Activated CD4-positive, alpha-beta T cell treated with anti-CD3 and anti-CD28 coated beads for 24 hours (primary cell): ENCODE measurements at places on chromosomes 5 and 9.

DNA sequence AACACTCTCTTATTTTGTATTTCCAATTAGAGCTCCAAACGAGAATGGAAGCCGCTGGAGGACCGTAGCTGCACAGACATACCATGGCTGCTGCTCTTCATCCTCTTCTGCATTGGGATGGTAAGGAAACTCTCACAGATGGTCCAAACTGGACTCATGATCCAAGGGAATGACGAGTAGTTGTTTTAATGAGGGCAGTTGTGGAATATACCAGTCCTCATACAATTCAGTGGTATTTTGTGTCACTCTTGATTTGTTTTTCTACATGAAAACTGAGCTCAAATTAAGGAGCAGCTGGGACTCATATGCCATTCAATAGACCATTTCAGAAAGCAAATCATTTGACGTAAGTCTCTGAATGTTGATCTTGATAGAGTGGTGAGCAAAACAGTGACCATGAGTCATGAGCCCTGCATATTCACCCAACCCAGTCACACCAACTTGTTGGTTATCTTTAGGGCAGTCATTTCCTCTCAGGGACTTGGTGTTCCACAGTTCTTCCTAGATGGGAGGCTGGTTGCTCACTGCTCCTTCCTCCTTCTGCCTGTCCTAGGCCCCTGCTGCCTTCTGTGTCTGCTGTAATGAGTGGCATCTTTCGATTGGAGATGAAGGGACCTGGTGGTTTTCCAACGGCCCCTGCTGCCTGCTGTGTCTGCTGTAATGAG, 54.9 kb downstream of the SLC44A1 start:
- no peak for DNase-seq

DNA sequence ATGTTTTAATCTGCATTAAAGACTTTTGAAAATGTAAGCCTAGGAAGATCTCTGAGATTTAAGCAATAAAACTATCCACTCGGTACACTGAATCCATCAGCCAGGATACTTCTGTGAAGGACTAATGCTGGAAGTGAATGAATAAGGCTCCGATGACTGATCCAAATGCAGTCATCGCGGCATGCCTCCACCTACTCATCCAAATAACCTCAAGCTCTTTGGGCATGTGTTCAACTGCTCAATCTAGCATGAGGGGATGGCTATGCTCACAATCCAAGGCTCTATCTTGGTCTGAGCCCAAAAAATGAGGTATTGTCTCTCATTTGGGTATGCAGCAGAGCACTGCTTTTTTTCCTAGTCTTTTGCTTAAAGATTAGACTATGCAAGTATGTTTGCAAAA, 19.2 kb downstream of the MARCHF3 start:
- DNase-seq: no peak

DNA sequence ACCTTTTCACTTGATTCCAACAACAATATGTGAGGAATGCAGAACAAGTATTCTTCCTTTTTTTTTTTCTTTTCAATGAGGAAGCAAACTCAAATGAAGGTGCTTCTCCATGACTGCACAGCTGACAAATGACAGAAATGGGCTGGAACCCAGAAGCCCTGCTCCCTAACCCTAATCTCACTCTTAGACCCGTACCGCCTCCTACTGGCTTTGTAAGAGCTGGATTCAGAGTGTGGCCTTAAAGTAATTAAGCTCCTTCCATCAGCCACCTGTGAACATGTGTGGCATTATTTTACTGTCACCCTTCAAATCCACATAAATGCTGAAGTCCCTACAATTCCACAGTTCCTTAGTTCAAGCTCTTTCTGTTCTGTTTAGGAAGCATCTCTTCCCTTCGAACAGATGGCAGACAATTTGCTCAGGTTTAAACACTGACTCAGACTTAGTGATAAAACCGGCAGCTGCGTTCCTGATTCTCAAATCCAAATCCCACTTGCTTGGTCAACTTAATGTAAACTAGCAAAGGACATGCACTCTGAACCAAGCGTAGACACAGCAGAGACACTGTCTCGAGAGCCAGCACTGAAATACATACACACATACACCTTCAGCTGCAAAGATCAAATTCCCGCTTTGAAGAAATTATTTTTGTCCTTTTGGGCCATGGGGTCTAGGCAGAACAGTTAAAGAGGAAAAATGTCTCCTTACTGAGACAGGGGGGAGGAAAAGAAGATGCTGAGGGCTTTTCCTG, 316.7 kb upstream of the TLE4 start:
- no peak for DNase-seq

GRCh38 chr5:172437445-172438318, 16.6 kb downstream of the SH3PXD2B start:
- DNase-seq: no peak

DNA sequence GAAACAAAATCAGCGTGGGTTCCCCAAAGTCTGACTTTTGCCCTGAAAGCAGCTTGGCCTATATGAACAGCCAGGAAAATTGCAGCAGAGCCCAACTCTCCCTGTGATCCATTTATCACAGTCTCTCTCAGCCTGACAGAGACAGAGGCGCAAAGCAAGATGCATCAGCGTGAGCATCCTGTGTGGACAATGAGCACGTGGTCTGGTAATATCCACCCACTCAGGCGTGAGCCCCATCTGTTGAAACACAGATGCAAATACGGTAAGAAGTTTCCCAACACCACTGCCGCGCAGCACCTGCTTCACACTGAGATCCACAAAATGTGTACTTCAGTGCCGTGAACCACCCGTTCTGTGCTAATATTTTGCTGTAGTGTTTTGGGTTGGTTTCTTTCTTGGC, 114.6 kb downstream of the MRPL36 start:
- no peak for DNase-seq

DNA sequence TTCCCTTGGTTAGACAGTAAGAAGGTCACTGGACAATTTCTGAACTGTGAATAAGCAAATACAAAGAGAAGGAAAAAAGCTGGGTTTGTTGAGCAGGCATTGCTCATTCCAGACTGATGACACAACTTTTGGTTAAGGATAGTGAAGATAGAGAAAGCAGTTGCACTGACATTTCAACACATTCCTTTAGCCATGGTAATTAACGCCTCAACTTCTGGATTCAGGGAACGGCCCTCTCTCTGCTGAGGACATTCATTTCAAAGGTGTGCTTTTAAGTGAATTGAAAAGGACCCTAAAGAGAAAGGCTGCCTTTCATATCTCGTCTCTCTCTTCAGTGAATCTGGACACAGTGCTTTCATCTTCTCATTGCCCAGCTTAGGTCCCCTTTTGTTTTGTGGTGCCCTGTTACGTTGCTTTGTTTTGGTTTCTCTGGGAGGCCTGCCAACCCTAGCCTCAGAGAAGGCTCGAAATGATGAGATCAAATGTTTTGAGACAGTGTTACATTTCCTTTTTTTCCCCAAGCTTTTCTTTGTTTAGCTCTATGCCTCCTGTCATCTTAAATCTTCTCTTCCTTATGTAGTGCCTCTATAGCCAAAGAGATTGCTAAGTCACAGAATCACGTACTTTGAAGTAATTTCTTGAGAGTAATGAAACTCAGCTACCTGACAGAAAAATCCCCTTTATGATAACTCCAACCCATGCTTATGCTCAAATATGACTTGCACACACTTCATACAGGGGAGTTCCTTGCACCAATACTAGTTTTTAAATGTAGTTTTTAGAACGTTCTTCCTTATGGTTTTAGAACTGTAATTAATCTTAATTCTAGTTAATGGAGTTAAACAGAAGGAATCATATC, 94.4 kb upstream of the IFNE start:
- DNase-seq: no peak

DNA sequence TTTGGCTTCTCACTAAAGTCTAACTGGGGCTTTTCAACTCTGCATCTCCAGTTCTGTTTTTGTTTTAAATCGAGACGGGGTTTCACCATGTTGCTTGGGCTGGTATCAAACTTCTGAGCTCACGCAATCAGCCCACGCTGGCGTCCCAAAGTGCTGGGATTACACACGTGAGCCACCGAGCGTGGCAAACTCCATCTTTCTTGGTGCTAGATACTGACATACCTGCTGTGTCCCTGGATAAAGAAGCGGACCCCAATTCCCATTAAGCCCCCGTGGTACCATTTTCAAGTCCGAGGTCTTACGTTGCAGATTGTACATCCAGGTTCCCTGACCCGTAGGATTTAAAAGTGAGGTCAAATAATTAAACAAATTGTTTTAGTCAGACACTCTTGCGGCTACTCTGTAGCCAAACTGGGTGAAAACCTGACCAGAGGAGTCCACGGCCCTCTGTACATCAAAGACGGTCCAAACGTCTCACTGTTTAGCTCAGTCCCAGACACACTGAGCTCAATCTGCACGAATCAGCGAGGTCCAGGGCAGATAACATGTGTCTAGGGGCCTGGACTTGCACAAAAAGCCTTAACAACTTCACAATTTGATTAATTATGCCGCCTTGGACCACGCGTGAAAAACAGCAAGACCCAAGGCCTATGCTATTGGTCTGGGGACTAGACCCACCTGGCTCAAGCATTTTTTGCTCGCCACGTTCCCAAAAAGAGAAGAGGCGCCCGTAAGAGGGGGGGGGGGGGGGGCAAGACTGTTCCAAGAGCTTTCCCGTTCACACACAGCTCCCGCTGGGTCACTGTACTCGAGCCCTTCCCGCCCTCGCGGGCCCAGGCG, 727 bp upstream of the DNAJA1 start:
- DNase-seq: no peak

- DNase-seq: no peak
Measured at GRCh38 chr5:126124706-126125345, 298.4 kb upstream of the GRAMD2B start.

DNA sequence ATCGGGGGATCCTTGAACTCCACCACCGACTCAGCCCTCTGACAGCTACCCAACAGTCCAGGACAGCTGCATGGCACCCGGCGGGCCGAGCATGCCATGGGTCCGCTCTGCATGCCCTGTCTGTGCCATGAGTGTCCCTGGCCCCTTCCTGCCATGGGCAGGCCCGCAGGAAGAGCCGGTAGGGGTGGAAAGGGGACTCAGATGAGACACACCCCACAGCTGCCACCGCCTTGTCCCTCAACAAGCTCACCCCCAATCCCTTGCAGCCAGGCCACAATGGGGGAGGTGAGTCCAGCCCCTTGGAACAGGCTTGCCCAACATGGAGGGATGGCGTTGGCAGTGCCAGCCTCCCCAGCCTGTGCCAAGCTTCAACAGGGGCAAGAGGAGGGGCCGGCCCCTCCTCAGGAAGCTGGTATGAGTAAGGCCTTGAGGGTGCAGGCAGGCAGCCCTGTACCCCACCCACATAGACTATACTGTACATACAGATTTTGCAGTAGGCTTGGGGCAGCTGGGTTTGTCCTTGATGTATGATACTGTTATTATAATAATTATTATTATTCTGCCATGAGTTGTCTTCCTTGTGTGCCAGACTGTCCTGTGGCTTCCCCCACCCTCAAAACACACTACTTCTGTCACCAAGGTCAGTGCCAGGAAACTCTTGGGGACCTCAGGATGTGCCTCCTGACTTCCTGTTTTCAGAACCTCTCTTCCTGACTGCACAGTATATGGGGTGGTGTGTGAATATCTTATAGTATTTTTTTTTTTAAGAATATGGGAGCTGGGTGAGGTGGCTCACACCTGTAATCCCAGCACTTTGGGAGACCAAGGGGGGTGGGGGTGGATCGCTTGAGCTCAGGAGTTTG, 12.0 kb upstream of the SLC34A1 start:
- DNase-seq: no peak

DNA sequence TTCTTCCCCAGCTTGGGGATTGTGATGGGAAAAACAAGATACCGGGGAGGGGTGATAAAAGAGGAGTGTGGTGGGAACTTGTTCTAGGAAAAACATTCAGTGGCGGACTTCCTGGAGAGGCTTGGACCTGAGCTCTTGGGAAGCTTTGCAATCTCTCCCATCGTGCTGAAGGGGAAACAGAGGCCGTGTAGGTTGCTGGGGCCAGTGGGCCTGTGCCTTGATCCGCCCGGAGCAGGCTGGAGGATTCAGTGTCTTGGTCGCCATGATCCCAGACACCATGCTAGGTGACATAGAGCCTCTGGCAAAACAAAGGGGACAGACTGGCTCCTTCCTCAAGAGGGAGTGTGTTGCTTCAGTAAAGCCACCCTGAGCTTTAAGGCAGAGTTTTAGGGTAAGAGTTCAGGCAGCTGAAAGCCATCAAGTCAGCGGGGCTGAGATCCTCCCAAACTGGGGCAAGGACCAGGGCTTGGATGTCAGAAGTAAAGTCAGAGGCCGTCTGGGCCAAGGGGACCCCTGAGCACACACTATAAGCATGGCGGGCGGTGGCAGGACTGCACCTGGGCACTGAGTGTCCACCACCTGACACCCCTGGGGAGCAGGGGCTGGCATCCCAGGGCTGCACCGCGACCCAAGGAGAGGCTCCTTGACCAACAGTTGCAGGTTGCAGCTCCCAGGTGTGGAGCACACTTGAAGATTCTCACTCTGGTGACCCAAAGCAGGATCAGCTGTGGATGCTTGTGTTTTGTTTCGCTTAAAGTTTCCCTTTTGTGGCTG, 44.7 kb downstream of the TRIP13 start:
- no peak for DNase-seq
